ENCODE measurements at places on chromosomes 2 and 18. TPM values are rescaled to one million over a fixed set of nuclear protein-coding genes. Genes with fewer than 3 reads are reported as not detected.

DNA sequence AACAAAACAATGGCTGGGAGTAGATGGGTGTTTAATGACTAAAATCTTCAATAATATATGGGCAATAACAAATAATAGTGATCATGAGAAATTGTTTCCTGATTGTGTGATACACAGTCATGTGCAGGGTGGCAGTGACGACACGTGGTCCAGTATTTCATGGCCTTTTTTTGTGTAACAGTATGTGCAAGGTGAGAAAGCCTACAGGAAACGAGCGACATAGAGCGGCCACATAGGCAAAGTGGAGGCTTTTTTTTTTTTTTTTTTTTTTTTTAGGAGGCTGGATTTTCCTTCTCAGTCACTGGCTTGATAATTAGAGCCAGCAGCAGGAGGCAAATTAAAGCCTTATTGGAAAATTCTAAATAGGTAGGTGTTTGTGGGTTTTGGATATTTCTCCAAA, 123.7 kb downstream of the MYO3B start:
- H3K27ac ChIP-seq = no peak overlapping the region
- H3K27me3 ChIP-seq = no peaks in the 10 kb centered on the region
- no peak overlapping the region for H3K4me3 ChIP-seq

GRCh38 chr18:59700535-59700967, 3.3 kb upstream of the CCBE1 start:
- H3K4me3 ChIP-seq = no peak overlapping the region
- DNase-seq = no peak
- H3K27ac ChIP-seq = no peak overlapping the region
- H3K4me1 ChIP-seq = peaks cover 6% of the 10 kb centered on the region

Gene CD8B
- total RNA-seq = not detected

Gene HOXD1
- total RNA-seq = 9.8 TPM

Gene NIFK
- total RNA-seq = 31.9 TPM

Gene C2orf42
- 9.5 TPM for total RNA-seq

DNA sequence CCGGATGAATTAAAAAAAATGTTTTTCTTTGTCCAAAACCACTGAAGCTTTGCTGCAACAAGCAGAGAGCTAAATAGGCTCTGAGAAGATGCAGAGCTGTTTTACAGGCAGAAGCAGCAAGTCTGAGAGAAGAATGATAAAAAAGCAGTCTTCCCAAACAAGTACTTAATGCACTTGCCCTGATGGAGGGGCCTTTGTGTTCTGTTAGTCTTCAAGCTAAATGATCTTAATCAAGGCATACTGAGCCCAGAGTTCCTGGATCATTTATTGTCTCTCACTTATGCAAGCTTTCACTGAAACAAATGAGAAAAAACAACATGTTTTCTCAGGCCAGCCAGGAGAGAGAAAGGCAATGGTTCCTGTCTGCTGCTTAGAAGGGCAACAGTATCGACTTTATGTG, 152.5 kb downstream of the CLIP4 start:
- H3K4me1 ChIP-seq = no peaks in the 10 kb centered on the region
- DNase-seq = no peak
- no peaks in the 10 kb centered on the region for H3K27me3 ChIP-seq
- H3K27ac ChIP-seq = no peak overlapping the region

DNA sequence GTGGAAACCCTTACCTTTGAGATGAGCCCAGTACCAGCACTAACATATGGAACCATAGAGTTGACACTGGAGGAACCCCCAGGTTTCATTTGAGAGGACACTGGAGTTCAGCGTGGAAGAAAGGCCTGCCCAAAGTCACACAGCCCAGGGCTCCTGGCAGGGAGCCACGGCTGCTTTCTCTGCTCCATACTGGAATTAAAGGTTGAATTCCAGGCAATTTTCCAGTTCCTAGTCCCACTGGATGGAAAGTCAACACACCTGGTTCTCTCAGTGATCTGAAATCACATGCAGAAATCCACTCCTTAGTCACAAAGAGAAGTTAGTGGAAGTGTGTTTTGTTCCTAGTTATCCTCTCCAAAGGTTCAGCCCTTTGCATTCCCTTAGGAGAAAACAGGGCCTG, 336.1 kb upstream of the SKOR2 start:
- no peak overlapping the region for H3K4me3 ChIP-seq
- H3K4me1 ChIP-seq = no peaks in the 10 kb centered on the region

- no peaks in the 10 kb centered on the region for H3K36me3 ChIP-seq
- H3K4me1 ChIP-seq = no peaks in the 10 kb centered on the region
- no peak overlapping the region for H3K4me3 ChIP-seq
Observed at GRCh38 chr2:150426315-150426714, 61.2 kb downstream of the RND3 start.

DNA sequence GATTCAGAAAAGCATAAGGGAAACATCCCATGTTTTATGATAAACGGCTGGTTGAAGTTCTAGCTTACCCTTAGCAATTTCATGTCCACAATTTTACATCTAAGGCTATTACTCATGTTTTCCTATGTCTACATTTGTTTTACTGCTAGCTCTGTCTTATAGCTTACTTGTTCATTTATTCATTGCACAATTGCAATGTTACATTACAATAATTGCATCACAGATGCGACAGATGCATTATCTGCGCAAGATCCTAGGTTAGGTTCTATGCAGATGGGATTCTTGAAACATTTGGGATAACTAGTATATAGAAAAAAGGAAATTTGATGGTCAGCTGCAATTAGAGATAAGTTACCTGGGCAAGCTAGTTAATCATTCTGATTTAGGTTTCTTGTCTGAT, 108.4 kb downstream of the ARHGAP28 start:
- H3K4me3 ChIP-seq = no peak overlapping the region
- no peaks in the 10 kb centered on the region for H3K36me3 ChIP-seq
- no peaks in the 10 kb centered on the region for H3K4me1 ChIP-seq
- no peaks in the 10 kb centered on the region for H3K27me3 ChIP-seq
- DNase-seq = no peak

Gene GREB1
- 5.9 TPM for total RNA-seq

GRCh38 chr2:230691005-230691647, 21.5 kb upstream of the CAB39 start:
- H3K4me3 ChIP-seq = no peak overlapping the region
- no peaks in the 10 kb centered on the region for H3K36me3 ChIP-seq
- no peaks in the 10 kb centered on the region for H3K27me3 ChIP-seq

DNA sequence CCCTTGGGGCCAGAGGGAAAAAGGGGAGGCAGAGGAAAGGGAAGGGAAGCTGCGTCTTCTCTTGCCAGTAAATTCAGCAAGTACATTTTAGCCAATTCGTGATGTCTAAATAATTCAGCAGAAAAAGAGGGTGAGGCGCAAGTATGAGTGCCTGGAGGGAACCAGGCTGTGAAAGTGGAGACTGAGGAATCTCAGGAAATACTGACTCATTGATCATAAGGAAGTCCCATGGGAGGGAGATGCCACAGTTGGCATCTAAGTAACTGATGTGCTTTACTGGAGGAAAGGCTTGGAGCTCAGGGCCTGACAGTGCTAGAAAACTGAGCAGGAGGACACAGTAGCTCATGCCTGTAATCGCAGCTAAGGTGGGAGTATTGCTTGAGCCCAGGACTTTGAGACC, 31.1 kb downstream of the KIF5C start:
- H3K4me3 ChIP-seq = no peak overlapping the region
- no peak for DNase-seq
- H3K27me3 ChIP-seq = no peaks in the 10 kb centered on the region
- no peaks in the 10 kb centered on the region for H3K4me1 ChIP-seq

Gene CRIM1
- 273 TPM for total RNA-seq

Gene LYG2
- not detected for total RNA-seq

DNA sequence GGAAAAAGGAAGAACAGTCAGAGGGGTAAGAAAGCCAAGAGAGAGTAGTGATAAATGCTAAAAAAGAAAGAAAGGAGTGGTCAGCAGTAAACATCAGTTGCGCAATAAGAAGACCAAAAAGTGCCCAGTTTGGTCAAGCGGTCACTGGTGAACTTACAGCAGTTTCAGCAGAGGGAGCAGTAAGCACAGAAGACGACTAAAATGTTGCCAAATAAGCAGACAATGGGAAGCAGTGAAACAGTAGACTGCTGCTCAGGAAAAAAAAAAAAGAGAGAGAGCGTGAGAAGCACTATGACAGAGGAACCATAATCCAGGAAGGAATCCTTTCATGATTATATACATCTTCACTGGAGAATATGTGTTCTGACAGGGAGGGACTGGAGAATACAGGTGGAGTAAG, 45.8 kb downstream of the DNAJC10 start:
- DNase-seq = no peak
- no peak overlapping the region for H3K4me3 ChIP-seq
